T-helper 2 cell (primary cell): ENCODE measurements at places on chromosomes 4 and X.

- no peak for DNase-seq
Measured at GRCh38 chrX:107560041-107560440, 68.3 kb upstream of the PRPS1 start.

GRCh38 chr4:148214529-148215166 lies 227.6 kb downstream of the NR3C2 start:
- no peak for DNase-seq

DNA sequence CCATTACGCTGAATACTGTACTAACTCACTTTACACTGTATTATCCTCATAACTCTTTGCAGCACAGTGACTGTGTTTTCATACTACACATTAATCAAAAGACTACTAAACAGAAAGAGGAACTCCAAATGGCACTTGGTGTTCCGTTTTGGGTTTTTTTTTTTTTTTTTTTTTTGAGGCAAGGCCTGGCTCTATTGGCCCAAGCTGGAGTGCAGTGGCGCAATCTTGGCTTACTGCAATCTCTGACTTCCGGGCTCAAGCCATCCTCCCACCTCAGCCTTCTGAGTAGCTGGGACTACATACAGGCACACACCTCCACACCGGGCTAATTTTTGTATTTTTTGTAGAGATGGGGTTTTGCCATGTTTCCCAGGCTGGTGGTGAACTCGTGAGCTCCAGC lies 10.7 kb downstream of the KLHL8 start:
- DNase-seq: no peak

- DNase-seq: no peak
Measured at GRCh38 chr4:99806545-99806944, 10.1 kb upstream of the DAPP1 start.

DNA sequence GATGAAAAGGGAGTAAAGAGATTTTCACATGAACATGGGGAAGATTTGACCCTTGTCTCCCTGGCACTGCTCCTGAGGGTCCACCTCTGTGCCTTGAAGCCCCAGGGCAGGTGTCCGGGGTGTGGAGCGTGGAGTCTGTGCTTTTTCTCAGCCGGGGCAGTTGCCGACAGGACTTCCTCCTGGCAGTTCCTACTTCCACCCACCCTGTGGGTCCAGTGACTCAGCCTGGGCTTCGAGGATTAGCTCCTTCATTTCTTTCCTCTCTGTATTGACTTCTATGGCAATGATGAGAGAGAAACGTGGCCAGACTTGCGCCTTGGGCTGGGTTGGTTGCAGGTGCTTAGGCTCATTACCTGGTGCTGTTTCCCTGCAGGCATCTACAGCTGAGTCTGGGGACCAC lies 35.9 kb upstream of the CLCN4 start:
- DNase-seq: no peak

DNA sequence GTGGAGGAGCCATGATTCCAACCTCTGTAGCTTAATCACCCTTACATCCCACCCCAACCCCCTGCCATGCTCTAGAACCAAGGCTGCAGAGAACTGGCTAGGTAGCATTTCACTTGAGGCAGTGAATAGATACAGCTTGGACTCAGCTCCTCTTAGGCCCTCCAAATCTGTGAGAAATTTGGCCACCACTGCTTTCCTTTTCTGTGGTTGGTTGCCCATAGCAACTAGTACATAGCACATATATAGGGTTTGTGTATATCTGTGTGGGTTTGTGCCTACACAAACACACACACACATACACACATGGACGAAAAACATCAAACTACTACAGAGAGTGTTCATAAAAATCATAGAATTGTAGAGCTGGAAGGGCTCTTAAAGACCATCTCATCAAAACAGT lies 52.0 kb upstream of the CCDC160 start:
- DNase-seq: no peak

GRCh38 chr4:119525771-119526712 lies 102.6 kb downstream of the PDE5A start:
- no peak for DNase-seq

DNA sequence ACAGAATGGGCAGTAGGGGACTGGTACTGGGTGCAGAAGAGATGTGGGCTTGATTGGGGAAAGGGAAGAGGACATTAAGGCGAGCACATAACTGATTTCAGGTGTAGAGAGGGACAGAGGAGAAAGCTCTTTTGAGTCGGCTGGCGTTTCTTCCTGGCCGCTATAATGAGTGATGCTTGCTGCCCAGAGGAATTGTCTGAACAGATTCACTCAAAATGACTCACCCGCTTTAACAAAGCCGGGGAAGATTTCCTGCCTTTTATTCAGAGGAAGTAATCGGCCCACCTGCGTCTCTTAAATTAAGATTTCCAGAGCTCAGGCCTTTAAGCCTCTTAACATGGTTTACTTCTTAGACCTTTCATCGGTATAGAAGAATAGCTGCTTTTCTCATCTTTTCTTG lies 102.1 kb upstream of the AP1S2 start:
- DNase-seq: no peak

DNA sequence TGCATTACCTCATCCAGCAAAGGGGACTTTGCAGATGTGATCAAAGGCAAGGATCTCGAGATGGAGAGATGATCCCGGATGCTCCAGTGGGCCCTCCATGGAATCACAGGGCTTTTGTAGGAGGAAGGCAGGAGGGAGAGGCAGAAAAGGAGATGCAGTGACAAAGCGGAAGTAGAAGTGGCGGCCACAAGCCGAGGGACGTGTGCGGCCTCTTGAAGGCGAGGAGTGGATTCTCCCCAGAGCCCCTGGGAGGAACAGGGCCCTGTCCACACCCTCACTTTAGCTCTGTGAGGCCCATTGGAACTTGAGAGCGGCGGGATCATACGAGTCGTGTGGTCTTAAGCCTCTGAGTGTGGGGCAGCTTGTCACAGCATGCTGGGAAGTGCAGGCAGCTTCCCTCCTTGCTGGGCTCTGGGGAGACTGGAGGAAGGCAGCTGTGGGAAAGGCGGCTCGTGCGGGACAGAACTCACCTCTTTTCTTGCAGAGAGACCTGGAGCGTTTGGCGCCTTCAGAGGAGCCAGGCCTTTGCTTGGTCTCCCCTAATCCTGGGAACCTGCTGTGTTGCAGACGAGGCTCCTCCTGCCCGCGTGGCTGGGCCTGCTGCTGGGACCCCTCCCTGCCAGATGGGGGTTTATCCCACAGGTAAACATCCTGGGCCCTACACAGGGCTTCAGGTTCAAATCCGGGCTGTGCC lies 10.2 kb downstream of the SH3TC1 start:
- DNase-seq: no peak

GRCh38 chr4:175716961-175717360 lies 95.1 kb downstream of the GPM6A start:
- DNase-seq: no peak

DNA sequence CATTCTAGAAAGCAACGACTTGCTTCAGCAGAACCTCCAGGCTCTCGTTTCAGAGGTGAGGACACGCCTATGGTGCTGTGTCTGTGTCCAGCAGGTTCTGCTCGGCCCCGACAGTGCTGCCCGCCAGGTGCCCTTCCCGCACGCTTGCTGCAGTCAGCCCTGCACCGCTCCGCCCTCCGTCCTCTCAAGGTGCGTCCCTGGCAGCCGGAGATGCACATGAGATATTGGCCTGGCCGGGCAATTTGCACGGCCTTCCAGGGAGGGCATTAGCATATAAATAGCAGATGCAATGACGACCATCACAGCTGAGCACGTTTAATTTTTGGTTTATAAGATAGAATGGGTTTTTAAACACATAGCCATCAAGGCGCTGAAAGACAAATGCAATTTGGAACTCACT lies 14.4 kb downstream of the UVSSA start:
- DNase-seq: no peak

- DNase-seq: no peak
Measured at GRCh38 chr4:56731857-56732256, 50.8 kb upstream of the HOPX start.

- DNase-seq: no peak
Measured at GRCh38 chr4:109701566-109702410, 1.5 kb downstream of the CASP6 start.

GRCh38 chrX:95382799-95383198 lies 1301.8 kb upstream of the DIAPH2 start:
- DNase-seq: no peak

DNA sequence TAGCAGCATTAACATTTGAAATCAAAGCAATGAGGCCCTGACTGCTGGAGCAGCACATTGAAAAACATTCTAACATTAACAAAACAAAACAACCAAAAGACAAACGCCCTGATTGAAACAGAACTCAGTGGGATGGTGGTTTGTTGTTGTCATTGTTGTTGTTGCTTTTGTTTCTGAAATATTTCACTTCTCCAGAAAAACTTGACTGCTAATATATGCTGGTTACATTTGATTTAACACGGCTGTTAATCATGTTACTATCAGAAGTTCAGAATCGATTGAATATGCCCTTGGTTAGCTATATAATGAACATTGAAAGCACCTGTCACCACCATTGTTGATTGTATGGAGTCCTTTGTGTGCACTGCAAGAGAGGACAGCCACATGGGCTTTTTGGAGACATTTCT lies 790.4 kb upstream of the GALNTL6 start:
- no peak for DNase-seq

DNA sequence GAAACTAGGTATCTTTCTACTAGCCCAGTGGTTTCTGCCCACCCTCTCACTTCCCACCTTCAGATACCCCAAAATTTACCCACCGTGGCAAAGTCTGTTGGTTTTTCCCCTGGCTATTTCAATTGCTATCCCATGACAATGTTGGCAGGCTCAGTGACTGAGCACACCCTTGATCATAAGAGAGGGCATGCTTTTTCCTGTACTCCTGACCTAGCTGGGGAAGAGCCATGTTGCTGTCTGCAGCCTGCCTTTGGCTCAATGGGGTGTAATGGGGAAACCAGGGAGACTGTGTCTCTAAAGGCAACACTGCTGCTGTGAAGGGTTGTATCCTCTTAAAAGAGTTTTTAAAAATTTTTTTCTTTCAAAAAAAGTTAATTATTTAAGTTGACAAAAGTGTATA lies 90.4 kb upstream of the CITED1 start:
- DNase-seq: no peak

- DNase-seq: no peak
Measured at GRCh38 chrX:10983526-10983925, 127.6 kb upstream of the HCCS start.

DNA sequence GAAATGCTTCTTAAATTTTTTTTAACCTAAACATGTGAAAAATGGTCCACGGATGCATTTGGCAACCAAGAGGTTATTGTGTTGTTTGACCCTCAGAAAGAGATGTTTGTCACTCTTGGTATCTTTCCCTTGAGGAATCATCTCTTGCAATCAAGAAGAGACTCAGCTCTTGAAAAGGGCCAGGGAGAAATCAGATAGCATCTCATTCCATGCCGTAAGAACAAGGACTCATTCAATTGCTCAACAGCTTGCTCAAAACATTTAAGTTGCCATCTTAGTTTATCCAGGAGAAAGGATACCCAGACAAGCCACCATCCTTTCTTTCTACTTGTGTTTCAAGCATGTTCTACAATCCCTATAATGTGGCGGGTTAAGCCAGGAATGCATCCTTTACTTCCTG lies 209.5 kb upstream of the LNX1 start:
- no peak for DNase-seq

DNA sequence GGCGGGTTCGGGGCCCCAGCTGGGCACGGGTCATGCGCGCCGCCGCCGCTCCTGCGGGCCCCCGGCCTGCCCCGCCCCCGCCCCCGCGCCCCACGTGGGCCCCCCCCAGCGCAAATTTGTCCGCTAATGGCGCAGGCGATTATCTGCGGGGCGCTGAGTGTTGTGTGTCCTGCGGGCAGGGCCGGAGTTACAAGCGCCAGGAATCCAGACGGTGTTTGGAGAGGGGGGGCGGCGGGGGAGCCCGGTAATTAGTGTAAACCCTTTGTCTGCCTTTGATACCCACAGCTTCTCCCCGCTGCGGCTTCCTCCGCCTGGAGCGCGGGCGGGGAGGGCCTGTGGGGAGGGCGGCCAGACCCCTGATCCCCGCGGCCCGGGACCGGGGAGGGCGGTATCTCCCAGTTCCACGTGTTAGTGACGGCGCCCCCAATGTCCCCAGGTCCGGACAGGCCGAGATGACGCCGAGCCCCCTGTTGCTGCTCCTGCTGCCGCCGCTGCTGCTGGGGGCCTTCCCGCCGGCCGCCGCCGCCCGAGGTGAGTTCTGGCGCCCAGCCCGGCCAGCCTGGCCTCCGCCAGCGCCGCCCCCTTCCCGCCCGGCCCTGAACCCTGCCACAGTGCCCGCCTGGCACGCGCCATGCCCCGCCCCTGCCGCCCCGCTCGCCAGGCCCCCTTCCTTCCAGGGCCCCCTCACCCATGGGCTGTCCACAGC lies 761 bp downstream of the FGFRL1 start:
- peak; percentile 30 for DNase-seq

DNA sequence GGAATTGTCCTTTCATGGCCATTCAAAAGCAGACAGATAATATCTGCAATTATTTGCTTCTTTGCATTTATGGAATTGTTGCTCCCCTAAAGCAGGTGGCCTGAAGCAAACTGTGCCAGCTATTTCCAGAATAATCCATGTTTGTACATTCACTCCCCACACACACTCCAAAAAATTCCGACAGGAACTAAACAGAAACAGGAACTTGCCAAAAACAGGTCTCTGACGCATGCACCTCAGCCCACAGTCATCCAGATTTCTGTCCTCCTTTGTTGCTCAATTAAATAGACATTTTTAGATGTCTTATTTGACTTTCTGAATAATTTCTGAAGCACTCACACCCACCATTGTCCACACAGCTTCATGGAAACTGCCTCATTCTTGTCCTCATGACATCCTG lies 71.5 kb upstream of the EDNRA start:
- DNase-seq: no peak

DNA sequence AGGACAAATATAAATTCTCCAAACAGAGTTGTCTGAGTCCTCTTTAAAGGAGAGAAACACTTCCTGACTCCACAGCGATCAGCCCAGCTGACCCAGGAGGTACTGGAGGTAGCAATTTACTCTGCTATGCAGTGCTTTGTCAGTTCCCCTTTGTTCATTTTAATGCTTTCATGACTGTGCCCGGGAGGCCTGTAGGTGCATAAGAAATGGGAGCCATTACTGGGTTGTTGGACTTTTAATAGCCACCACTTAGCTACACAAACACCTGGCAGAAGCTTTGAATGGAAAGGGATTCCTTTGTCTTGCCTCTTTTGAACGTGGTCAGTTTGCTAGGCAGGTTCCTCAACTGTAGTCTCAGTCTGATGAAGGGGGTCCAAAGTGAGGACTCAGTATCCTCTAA lies 59.0 kb upstream of the AFF2 start:
- DNase-seq: no peak
